ENCODE measurements at places on chromosomes 3 and 15.
A peak's percentile ranks its signal among the peaks of the same experiment; 100 is the strongest.

DNA sequence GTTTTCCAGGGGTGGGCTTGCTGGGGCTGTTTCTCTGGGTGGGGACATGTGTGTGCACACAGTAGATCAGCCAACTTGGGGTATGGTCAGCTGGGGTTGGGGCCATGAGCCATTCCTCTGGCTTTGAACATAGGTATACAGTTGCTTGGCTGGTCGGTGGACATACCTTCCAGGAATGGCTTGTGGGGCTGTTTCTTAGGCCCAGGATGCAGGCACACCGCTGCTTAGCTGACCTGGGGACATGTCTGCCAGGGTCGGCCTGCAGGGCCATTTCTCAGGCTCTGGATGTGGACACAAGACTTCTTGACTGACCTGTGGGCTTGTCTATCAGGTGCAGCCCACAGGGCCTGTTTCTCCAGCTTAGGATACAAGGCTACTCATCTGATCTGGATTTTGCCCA is 130.6 kb downstream of the DOCK3 start:
- DNase-seq, result no peak

GRCh38 chr15:79282371-79283251 is at the start of gene ANKRD34C:
ANKRD34C (plus strand) TSS chr15:79282722; CDS start chr15:79293285, 10,563 bp downstream.
- DNase-seq, result no peak

DNA sequence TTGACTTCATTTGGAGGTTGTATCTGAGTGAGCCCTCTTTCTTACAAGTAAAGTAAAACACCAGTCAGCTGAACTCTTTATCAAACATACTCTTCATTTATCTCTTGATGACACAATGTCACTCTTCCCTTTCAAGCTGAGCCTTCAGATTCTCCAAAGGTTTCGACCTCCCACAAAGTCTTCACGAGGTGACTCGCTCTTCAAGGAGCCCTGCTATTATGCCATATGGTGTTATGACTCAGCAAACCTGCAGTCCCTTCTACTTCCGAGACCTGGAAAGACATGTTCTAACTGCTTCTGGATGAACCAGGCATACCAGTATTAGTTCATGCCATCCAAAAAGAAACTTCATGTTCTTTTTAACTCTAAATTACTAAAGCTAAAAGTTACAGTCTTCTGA is 23.1 kb downstream of the AADAC start:
- peak; percentile 59 for DNase-seq

DNA sequence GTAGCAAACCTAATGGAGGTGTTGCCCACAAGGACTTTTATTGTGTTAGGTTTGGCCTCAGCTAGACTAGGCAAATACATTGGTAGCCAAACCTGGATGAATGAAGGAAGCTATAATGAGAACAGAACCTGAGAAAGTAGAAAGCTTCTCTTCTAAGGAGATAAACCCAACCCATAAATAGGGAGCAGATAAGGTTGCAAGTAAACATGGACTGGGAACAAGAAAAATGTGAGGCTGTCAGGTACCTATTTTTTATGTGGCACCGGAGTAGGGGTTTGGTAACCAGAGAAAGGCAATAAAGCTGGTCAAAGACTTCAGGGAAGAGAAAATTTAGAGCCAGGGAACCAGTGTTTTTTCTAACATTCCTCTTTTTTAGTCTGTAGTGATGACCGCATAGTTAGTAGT is 25.0 kb downstream of the ZNF654 start:
- no peak for DNase-seq

DNA sequence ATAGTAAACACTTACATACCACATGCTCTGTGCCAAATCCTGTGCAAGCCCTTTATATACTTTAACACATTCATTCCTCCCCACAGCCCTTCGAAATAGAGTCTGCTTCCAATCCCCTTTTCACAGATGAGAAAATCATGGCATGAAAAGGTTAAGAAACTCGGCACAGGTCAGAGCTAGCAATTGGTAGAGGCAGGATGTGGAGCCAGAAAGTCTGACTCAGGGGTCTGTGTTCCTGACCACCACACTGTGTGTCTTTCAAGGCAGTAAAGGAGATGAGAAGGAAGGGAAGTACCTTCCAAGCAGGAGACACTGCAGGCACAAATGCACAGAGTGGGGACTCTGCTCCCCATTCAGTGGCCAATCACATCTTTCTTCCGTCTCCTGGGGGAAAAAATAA is 61.1 kb downstream of the SCN11A start:
- DNase-seq, result no peak

GRCh38 chr3:115217678-115218451 is 70.8 kb upstream of the ZBTB20 start:
- peak; percentile 49 for DNase-seq

DNA sequence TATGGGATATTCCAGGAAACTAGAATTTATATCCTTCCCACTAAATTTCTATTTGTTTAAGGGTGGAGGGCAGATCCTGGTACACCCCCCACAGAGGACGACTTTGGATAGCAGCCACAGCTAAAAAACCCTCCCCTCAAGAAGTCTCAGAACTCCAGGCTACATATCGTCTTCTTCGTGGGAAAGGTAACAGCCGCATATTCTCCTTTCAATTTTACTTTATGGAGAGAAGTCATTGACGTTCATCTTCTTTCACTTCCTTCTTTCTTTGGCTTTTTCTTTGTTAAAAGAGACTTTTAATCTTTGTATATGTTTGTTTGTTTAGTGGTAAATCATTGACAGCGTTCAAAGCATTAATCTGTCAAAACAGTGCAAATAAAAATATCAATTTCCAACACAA is 36.3 kb downstream of the TRIP4 start:
- DNase-seq, result no peak

GRCh38 chr3:188712248-188712924 is 459.4 kb upstream of the TPRG1 start:
- DNase-seq, result no peak

DNA sequence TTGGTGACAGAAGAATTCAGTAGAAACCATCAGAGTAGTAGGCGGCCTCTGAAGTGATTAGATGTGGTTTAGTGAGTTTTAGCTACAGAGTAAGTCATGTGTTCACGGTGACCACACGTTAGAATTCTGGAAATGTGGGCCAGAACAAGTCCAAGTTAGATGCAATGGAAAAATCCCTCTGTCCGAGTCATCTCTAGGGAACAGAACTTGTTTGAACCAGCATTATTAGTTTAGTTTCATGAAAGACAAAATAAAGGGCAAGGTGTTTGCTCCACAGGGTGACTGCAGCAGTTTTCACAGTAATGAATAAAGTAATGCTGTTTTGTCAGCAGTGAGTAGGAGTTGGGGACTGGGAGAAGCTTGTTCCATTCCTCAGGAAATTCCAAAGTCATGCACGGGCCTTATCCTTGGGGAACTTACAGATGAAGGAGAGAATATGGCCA is 100.2 kb downstream of the CGNL1 start:
- DNase-seq, result no peak

DNA sequence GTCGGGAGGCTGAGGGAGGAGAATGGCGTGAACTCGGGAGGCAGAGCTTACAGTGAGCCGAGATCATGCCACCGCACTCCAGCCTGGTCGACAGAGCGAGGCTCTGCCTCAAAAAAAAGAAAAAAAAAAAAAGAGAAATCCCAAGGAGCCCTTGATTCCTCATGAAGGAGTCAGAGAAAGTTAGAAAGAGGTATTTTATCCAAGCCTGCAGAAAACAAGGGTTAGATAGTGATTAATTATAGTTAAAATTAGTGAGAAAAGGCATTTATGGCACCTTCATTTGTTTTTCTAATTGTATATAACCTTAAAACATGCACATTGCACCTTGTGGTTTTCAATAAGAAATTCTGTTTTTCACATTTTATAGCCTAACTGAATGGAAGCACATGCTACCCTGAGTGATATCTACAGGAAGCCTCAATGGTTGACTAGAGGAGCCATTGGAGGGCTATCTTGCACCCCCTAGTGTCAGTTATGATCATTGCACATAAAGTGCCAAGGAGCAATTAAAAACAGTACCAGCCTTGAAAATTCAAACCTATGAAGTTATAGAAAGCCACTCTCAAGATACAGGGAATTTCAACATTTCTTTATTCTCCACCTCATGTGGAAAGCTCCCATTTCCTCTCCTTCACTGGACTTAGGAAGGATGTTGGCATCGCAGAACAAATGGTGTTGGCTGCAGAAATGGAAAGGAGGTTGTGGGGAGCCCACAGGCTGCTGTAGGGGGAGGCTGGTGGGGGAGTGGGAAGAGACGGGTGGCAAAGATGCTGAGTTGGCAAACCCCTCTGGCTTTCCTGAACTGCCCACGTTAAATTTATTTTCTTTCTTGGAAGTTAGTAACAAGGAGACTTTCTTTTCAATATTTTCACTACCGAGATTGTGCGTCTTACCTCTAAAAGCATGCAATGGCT is 48.5 kb downstream of the ITGA11 start:
- DNase-seq, result peak; percentile 49

GRCh38 chr3:15152184-15152583 is 53.2 kb upstream of the RBSN start:
- DNase-seq, result no peak

DNA sequence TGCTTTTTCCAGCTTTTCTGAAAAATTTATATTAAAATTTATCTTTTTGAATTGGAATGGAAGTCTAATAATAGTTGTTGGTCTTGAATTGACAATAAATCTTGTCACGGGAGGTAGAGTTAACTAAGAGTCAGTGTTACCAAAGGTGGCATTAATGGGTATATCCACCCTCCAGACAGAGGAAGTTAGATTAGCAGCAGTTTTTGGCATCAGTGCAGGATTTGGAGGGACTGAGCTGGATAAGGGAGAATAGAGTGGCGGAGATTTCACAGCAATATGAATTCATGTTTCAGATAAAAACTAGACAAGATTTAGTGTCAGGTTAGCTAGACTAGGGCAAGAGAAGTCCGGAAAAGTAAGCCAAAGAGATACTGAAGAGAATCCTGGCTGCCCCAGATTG is 201.3 kb upstream of the ZBTB20 start:
- no peak for DNase-seq

DNA sequence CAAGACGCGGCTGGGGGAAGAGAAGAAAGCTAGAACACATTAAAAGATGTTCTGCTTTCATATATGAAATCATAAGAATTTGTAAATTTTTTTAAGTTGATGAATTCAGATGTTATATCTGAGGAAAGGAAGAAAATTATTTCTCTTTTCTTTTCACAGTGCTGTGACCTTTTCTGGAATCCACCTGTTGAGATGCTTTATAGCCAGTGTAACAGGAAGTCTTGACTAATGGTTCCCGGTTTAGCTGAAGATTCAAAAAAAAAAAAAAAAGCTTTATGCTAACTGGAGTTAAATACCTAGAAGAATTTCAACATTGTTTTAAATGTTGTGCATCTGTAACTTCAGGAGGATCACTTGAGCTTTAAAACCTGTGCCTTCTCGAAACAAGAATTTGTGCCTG is 9.9 kb downstream of the GTPBP8 start:
- DNase-seq, result no peak

- no peak for DNase-seq
These were observed 111.2 kb downstream of the IL12A start for GRCh38 chr3:160099834-160100233.

DNA sequence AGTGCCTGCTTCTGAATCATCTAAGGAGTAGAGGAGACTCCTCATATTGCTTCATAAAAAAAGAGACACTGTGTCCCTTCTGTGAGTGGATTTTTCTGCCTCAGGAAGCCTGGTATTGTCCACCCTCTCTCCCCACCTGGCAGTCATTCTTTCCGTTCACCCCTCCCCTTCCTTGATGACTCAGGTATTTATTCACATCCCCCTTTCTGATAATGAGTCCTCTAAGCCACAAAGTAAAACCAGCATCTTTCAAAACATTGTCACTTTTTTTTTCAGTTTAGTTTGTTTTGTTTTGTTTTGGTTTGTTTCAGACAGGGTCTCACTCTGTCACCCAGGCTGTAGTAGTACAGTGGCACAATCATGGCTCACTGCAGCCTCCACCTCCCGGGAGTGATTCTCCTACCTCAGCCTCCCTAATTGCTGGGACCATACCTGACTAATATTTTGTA is 65.2 kb upstream of the UBE2E1 start:
- no peak for DNase-seq

DNA sequence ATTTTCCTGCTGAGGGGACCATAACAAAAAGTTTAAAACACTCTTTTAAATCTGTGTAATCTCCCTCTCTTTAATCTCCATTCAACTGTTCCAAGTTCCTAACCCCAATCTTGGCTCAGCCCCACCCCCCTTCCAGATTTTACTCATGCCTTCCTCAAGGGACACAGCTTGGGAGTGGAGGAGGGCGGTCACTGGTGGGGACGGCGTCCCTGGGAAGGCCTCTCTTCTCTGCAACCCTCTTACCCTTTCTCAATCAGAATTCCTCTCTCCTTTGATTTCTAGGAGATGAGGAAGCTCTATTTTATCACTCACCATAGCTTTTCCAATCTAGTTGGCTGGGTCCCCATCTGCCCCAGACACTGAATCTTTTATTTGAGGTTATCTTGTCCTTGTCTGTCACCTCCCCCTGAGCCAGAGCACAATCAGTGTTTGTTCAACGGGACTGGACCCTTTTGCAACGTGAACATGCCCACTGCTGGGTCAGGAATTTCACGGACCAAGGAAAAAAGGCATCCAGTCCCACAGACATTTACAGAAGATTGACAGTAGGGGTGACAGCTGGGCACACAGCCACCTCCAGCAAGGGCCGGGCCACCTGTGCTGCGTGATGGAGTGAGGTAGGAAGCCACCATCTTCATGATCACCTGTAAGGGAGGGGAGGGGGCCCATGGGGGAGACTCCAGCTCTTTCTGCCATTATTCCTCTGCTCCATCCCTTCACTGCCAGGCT is 84.0 kb upstream of the HERC1 start:
- no peak for DNase-seq

GRCh38 chr15:51755790-51756189 is 4.4 kb downstream of the TMOD2 start:
- DNase-seq, result no peak

- no peak for DNase-seq
These were observed 319.1 kb downstream of the OXSM start for GRCh38 chr3:26108846-26109489.

- no peak for DNase-seq
These were observed 770.8 kb upstream of the BCHE start for GRCh38 chr3:166607933-166608521.

DNA sequence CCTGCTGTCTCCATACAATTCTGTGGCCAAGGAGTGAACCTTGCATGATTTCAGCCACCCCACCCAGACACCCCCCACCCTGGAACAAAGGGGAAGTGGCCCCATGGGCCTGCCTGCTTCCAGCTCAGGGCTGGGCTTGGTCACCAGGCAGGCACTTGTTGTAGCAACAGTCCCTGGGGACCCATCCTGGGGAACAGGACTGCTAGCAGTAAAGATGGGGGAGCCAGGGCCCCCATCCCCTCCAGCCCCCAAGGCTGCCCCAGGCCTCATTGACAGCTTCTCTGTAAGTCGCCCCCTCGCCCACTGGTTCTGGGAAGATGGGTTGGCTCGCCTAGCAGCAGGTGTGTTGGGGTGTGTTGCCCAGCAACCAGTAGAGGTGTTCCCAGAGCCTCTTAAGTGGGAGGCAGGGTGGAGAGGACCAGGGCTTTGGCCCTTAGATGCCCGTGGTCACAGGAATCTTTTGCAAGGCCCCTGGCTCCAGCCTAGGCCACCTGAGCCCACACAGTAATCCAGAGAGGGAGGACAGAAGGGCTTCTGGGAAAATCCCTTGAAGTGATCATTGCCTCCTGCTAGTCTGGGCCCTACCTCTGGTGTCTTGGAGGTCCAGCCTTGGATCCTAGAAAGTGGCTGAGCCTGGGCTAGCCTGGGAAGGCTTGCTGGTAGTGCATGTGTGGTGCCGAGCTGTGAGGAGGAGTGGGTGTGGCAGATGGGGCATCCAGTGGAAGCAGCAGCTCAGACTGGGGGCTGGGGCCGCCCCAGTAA is 48.9 kb downstream of the CYP11A1 start:
- DNase-seq, result no peak

Measured in HFF-Myc (cell line).